ENCODE measurements at places on chromosomes 2 and 18. TPM values are rescaled to one million over a fixed set of nuclear protein-coding genes. Genes with fewer than 3 reads are reported as not detected.

- DNase-seq = peak; percentile 49
Measured at GRCh38 chr2:102061962-102062795, 70.4 kb downstream of the IL1R2 start.

- DNase-seq = no peak
Measured at GRCh38 chr2:60527762-60528161, 25.7 kb downstream of the BCL11A start.

DNA sequence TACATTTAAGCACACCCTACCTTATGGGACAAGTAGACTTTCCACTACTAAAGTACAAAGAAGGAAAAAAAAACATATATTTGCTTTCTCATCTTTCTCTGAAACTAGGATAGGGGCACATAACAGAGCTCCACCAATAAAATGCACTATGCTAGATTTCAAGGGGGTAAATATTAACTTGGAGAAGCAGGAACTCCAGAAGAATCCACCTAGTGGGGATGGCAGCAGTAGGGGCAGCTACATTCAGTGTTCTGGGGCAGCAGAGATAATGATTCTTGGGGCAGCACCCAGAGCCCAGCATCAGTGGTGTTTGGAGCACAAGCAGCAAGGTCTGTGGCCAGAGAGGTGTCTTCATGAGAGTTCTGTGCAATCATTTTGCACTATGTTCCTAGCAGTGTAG, 64.7 kb downstream of the DTNB start:
- no peak for DNase-seq

DNA sequence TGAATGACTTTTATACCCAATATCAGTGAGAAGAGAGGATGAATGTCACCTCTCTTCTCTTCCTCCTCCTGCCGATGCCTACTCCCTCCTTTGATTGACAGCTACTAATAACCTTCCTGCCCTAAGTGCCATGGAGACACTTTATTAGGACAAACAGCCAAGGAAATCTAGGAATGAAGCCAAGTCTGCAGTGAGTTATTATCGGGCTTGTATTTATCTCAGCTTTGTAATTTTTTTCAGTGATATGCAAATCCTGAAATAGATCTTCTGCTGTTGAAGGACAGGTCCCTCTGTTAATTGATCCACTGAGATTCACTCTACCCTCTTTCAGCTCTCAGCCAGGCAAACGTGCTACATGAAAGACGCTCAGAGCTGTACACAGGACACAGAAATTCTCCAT, 686.7 kb downstream of the TMEM182 start:
- DNase-seq = no peak

GRCh38 chr2:229340086-229340760, 69.1 kb upstream of the PID1 start:
- DNase-seq = no peak

DNA sequence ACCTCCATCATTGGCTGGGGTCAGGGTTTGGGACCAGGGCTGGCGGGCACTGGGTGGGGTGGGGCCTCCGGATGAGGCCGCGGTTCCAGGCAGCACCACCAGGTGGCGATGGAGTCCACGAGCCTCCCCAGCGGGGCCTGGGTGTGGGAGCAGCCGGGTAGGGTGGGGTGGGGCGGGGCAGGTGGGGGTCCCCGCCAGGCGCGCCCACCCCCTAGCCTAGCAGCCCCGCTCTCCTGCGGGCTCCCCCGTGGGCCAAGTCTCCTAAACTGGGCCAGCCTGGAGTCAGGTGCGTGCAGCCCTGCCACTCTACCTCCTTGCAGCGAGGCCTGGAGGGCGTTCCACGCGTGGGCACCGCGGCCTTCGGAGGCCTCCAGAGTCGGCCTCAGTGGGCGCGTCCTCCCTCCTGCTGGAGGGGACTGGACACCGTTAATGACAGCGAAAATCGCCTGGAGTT, 187.5 kb downstream of the TWIST2 start:
- DNase-seq = no peak

DNA sequence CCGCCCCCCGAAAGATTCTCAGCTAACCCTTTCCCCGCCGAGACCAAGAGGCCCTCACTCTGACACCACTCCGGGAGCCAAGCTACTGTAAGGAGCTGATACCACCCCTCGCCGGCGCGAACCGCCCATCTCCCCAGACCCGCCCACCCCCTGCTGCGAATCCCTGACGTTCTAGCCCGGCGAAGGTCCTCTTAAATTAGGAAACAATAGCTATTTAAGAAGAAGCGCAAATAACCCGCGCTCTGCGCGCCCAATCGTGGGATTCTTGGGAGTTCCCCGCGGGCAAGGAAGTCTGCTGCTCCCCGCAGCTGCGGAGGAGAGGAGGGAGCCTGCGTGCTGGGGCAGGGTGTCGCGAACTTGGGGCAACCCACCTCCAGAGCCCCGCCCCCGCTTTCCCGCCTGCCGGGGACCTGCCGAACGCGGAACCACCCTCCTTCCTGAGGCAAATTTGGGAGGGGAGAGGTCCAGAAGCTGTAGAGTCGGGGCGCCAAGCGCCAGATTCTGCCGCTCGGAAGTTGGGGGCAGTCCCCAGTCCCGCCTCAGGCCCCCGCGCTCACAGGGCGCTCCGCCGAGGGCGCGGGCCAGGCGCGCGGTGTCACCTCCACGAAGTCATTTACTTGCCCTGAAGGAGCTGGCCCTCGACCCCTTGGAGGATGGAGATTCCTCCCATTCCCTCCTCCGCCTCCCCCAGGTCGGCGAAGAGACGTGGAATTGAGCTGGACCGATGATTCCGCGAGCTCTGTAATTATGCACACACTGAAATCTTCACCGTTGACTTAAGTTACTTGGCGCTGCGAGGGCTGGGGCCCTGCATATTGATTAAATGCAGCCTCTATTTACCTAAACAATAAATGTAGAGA, 8.4 kb upstream of the SP9 start:
- peak; percentile 20 for DNase-seq

- peak; percentile 39 for DNase-seq
Measured at GRCh38 chr2:158529379-158530259, 72.9 kb downstream of the PKP4 start.

DNA sequence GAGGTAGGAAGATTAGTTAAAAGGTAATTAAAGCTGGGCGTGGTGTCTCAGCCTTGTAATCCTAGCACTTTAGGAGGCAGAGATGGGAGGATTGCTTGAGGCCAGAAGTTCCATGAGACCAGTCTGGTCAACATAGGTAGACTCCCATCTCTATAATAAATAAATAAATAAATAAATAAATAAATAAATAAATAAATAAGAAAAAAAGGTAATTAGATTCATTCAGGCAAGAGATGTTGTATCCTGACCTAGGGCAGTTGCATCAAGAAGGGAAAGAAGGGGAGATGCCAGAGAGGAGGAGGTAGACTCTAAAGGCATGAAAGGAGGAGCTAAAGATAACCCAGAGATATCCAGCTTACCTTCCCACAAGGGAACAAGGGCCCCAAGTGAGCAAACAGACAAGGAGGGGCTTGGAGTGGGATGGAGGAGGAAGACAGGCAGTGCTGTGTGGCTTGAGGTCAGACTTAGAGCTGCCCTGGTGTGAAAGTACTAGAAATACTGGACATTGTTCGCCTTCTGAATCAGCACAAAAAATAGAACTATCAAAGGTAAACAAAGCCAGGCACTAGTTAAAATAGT, 7.4 kb upstream of the RAB1A start:
- DNase-seq = peak; percentile 75

DNA sequence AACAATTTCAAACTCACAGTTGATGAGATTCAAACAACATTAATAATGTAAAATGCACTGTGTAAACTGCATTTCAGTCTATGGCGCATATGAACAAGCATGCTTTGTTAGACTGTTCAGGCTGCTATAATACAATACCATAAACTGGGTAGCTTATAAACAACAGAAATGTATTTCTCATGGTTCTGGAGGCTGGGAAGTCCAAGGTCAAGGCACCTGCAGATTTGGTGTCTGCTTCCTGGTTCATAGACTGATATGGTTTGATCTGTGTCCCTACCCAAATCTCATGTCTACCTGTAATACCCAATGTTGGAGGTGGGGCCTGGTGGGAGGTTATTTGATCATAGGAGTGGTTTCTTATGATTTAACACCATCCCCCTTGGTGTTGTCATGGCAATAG, 148.1 kb upstream of the SERPINE2 start:
- no peak for DNase-seq

DNA sequence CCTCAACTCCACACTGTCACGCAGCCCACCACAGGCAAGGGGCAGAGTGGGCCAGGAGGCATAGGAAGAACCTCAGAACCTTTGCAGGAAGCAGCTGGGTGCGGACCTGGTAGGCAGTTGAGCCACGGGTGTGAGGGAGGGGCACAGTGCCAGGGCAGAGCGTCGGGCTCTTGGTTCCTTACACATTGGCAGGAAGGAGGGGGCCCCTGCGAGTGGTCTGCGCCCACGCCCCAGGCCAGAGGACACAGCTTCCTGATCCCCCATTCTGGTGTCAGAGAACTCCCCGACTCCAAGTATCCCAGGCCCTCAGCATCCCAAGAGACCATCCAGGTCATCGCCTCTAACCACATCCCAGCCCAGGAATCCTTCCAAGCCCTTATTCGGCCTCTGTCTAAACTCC, 61.5 kb downstream of the TNS1 start:
- DNase-seq = no peak

DNA sequence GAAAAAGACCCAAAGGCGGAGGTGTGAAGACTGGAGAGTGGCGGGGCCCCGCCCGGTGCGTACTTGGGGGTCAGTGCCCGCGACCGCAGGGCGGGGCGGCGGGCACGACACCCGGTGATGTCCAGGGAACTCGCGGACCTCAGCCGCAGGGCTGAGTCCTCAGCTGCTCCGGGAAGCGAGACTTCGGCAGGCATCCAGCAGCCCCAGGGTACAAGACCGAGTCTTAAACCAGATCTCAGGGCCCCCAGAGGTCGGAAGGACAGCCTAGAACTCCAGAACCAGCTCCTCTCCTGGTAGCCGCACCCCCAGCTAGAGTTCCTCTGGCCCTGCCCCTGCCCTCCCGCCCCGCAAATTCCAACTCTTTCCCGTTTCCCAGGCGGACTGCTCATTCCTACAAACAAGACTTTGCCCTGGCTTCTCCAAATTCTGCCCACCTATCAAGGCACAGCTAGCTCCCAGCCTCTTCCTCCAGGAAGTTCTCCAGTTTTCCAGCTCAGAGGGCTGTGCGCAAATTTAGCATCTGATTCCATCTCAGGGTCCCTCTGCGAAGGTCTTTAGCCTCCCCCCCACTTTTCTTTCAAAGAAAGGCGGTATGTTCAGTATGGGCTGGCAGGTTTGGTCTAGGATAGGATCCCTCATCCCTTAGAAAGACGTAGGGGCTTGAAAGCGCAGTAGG, 26.0 kb upstream of the NOTO start:
- no peak for DNase-seq

GRCh38 chr2:43877782-43878464, 39.2 kb downstream of the ABCG8 start:
- DNase-seq = peak; percentile 24

DNA sequence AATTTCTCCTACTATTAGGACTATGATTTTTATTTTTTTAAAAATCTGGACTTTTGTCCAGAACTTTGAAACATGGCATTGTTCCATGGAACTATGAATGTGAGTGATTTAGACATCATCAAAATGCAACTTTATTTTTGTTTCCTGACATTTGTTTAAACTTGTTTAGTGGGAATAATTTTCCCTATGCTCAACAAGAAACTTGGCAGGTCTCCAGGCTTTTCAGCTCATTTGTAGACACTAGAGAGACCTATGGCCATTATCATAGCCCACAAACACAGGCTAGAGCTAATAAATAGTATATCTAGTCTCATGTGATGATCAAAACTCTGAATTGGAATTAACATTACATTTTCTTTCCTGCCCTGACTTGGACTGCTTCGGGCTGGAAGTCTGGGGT, 145.1 kb upstream of the CELF4 start:
- no peak for DNase-seq

- DNase-seq = no peak
Measured at GRCh38 chr2:202760848-202761247, 110.7 kb downstream of the ICA1L start.

UGT1A1 gene
- polyA plus RNA-seq = 1.6 TPM

PIKFYVE gene
- polyA plus RNA-seq = 16.7 TPM

HSPD1 gene
- 607 TPM for polyA plus RNA-seq

TXNDC2 gene
- polyA plus RNA-seq = 0.03 TPM

RBKS gene
- polyA plus RNA-seq = 30.4 TPM

CYP27A1 gene
- 109 TPM for polyA plus RNA-seq

TMEM150A gene
- 40.9 TPM for polyA plus RNA-seq
